Glomerular endothelial cell (primary cell): ENCODE measurements at places on chromosomes 7 and 10. TPM values are rescaled to one million over a fixed set of nuclear protein-coding genes. Genes with fewer than 3 reads are reported as not detected.

ELOVL3 gene
- not detected in 2 replicates for total RNA-seq

FRMPD2 gene
- total RNA-seq = 0.24 TPM in 1 of 2 replicates, not detected in the other

SFRP5 gene
- total RNA-seq = not detected in 2 replicates

GIMAP8 gene
- total RNA-seq = 16.7 and 26.0 TPM in 2 replicates

FEZF1 gene
- not detected in 2 replicates for total RNA-seq

EIF3A gene
- total RNA-seq = 81.2 and 116 TPM in 2 replicates

PSMG3 gene
- total RNA-seq = 32.3 and 45.6 TPM in 2 replicates

TBC1D12 gene
- 8.0 and 12.9 TPM in 2 replicates for total RNA-seq

UNCX gene
- not detected in 2 replicates for total RNA-seq

AHCYL2 gene
- total RNA-seq = 12.1 and 12.4 TPM in 2 replicates

RARRES2 gene
- total RNA-seq = not detected in 2 replicates

MICU1 gene
- total RNA-seq = 32.7 and 33.3 TPM in 2 replicates

NEUROD6 gene
- not detected in 2 replicates for total RNA-seq

FXYD4 gene
- not detected in 2 replicates for total RNA-seq

SEM1 gene
- total RNA-seq = 25.6 and 34.8 TPM in 2 replicates

LRRC4 gene
- total RNA-seq = 0.10 and 1.3 TPM in 2 replicates

MRLN gene
- total RNA-seq = not detected in 2 replicates

ZC3HAV1L gene
- 28.7 and 50.2 TPM in 2 replicates for total RNA-seq

HOXA1 gene
- 2.5 and 5.5 TPM in 2 replicates for total RNA-seq
